ENCODE measurements at places on chromosomes 7 and 10. TPM values are rescaled to one million over a fixed set of nuclear protein-coding genes. Genes with fewer than 3 reads are reported as not detected.
A peak's percentile ranks its signal among the peaks of the same experiment; 100 is the strongest.

TAS2R4 gene
- 6.2 TPM for polyA plus RNA-seq

- H3K27ac ChIP-seq: peak overlapping the region; percentile 74
- H3K4me1 ChIP-seq: peaks cover 56% of the 10 kb centered on the region
- peaks cover 13% of the 10 kb centered on the region for H3K27me3 ChIP-seq
- DNase-seq: no peak
Measured at GRCh38 chr7:22563032-22563501, 63.1 kb upstream of the STEAP1B start.

- no peak overlapping the region for H3K27ac ChIP-seq
- H3K4me1 ChIP-seq: peaks cover 14% of the 10 kb centered on the region
- DNase-seq: no peak
Measured at GRCh38 chr10:46523962-46524471, 32.4 kb downstream of the GPRIN2 start.

DNA sequence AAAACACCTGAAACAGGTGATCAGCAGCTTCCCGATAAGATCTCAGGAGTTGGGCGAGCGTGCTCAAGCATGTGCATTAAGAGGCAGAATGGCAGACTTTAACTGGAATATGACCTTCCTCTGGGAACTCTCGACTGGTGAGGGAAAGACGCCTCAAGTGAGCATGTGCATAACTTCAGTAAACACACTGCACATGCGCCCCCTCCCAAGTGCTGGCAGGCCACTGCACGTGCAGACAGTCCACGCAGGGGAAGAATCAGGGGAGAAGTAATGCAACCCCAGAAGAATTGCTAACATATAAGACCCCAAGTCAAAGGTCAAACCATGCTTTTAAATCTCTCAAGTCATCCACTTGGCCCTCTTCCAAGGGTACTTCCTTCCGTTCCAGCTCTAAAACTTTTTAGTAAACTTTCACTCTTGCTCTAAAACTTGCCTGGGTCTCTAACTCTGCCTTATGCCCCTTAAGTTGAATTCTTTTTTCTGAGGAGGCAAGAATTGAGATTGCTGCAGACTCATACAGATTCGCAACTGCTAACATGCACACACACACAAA is 541.0 kb downstream of the TNS3 start:
- DNase-seq: no peak
- H3K27me3 ChIP-seq: no peaks in the 10 kb centered on the region
- H3K36me3 ChIP-seq: no peaks in the 10 kb centered on the region
- H3K27ac ChIP-seq: no peak overlapping the region
- H3K4me3 ChIP-seq: no peak overlapping the region

DNA sequence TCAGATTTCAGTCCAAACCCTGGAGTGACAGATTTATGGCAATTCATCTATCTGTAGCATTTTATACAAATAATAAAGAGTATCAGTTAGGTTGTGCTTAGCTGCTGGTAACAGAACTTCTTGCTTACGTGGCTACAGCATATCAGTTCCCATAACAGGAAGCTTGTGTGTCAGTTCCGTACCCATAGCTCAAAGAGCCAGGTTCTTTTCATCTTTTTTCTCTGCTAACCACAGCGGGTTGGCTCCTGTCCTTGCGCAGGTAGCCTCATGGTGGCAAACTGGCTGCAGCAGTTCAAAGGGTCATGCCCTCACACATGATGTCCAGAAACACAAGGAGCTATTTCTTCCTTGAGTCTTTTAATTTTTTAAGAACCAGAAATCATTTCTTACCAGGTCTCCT is 1041.8 kb downstream of the GATA3 start:
- no peaks in the 10 kb centered on the region for H3K27me3 ChIP-seq
- no peaks in the 10 kb centered on the region for H3K4me1 ChIP-seq
- H3K4me3 ChIP-seq: no peak overlapping the region
- H3K36me3 ChIP-seq: no peaks in the 10 kb centered on the region
- DNase-seq: no peak

- H3K27ac ChIP-seq: no peak overlapping the region
- no peaks in the 10 kb centered on the region for H3K4me1 ChIP-seq
- H3K27me3 ChIP-seq: no peaks in the 10 kb centered on the region
- H3K36me3 ChIP-seq: no peaks in the 10 kb centered on the region
Measured at GRCh38 chr10:114876169-114876568, 54.6 kb downstream of the FHIP2A start.

CAV1 gene
- 417 TPM for polyA plus RNA-seq

WDFY4 gene
- polyA plus RNA-seq: 3.6 TPM

GRCh38 chr7:44608916-44609648 is 2.7 kb downstream of the OGDH start:
- H3K27ac ChIP-seq: no peak overlapping the region
- no peaks in the 10 kb centered on the region for H3K27me3 ChIP-seq
- no peaks in the 10 kb centered on the region for H3K36me3 ChIP-seq
- H3K4me3 ChIP-seq: no peak overlapping the region
- H3K4me1 ChIP-seq: peaks cover 9% of the 10 kb centered on the region

- no peak for DNase-seq
- no peaks in the 10 kb centered on the region for H3K36me3 ChIP-seq
- H3K27me3 ChIP-seq: no peaks in the 10 kb centered on the region
Measured at GRCh38 chr10:84743483-84743882, 415.1 kb downstream of the CCSER2 start.

DNA sequence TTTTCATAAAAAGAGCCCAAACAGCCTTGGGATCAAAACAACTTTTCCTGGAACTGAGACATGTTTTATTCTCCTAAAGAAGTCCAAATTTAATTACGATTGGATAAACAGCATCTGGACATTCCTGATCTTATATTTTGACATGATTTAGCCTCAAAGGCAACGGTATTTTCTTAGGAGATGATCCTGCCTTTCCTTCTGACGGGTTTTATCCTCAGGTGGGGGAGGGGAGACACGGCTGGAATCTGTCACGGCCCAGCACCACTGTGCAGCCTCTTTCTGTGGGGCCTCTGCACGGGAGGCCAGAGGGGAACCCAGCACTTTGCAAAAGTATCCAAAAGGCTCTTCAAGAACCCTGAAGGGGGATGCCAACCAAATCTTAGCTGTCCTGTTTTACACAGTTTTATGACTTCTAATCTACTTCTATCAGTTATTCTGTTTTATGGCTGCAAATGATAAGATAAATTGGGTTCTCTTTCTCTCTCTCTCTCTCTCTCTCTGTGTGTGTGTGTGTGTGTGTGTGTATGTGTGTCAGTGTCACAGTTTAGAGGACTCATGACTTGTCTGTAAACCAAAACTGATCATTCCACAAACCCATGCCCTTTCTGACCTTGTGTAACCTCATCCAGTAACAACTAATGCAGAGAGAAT is 321.1 kb upstream of the NPVF start:
- no peaks in the 10 kb centered on the region for H3K36me3 ChIP-seq
- no peaks in the 10 kb centered on the region for H3K4me1 ChIP-seq
- DNase-seq: no peak

DNA sequence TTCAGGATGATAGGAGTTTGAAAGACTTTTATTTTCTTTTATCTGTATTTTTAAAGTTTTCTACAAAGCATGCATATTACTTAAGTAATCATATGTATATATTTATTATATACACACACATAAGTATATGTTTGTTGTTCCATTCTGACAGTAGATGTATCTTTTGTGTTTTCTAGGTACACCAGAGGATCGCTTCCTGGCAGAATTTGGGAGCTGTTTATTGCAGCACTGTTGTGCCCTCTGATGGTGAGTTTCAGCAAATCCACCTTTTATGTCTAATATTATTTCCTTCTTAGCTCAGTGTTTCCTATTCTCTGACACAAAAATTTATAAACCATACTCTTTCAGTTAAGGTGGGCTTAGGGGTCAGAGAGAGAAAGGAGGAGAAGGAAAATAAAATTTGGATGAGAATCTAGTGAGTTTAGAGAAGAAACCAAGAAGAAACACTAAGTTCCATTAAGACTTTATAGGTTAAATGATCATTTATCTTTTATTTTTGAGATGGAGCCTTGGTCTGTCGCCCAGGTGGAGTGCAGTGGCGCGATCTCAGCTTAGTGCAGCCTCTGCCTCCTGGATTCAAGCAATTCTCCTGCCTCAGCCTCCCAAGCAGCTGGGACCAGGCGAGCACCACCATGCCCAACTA is 59.2 kb upstream of the OIT3 start:
- H3K27me3 ChIP-seq: no peaks in the 10 kb centered on the region
- peaks cover 24% of the 10 kb centered on the region for H3K4me1 ChIP-seq
- H3K4me3 ChIP-seq: no peak overlapping the region
- H3K27ac ChIP-seq: no peak overlapping the region
- H3K36me3 ChIP-seq: no peaks in the 10 kb centered on the region
- DNase-seq: peak; percentile 79

HOXA7 gene
- polyA plus RNA-seq: 5.4 TPM

All from left lung (tissue), 14 donors.